Lung (tissue), 17 donors: ENCODE measurements at places on chromosomes 5 and 9. TPM values are rescaled to one million over a fixed set of nuclear protein-coding genes. Genes with fewer than 3 reads are reported as not detected.

GRCh38 chr5:142281966-142282365 is 42.9 kb downstream of the SPRY4 start:
- no peak for DNase-seq

GRCh38 chr5:2755076-2755680 is 3.7 kb upstream of the IRX2 start:
- peak; percentile 42 for DNase-seq

- no peak for DNase-seq
Observed at GRCh38 chr5:154571325-154572035, 93.5 kb upstream of the HAND1 start.

- DNase-seq = peak; percentile 88
Observed at GRCh38 chr9:137240318-137240840, 708 bp upstream of the TUBB4B start.

DNA sequence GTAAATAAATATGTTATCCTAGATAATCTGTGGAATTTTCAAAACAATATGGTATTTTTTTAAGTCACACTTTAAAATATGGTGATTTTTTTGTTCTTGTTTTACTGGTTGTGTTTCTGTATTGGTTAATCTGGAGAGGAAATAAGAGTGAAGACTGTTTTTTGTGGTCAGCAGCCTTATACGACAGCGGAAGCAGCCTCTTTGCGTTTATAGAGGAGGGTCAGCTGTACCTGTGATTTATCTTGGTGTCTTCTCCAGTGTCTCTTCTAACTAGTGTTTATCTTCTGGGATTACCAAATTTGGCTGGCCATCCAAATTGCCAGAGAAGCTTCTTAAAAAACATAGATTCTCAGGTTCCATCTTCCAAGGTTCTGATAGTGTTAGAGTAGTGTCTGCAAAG is 58.7 kb downstream of the ICE1 start:
- no peak for DNase-seq

Gene DNAJC25
- 5.0 TPM for total RNA-seq

- no peak for DNase-seq
Observed at GRCh38 chr9:97064176-97064575, 25.2 kb upstream of the CTSV start.

DNA sequence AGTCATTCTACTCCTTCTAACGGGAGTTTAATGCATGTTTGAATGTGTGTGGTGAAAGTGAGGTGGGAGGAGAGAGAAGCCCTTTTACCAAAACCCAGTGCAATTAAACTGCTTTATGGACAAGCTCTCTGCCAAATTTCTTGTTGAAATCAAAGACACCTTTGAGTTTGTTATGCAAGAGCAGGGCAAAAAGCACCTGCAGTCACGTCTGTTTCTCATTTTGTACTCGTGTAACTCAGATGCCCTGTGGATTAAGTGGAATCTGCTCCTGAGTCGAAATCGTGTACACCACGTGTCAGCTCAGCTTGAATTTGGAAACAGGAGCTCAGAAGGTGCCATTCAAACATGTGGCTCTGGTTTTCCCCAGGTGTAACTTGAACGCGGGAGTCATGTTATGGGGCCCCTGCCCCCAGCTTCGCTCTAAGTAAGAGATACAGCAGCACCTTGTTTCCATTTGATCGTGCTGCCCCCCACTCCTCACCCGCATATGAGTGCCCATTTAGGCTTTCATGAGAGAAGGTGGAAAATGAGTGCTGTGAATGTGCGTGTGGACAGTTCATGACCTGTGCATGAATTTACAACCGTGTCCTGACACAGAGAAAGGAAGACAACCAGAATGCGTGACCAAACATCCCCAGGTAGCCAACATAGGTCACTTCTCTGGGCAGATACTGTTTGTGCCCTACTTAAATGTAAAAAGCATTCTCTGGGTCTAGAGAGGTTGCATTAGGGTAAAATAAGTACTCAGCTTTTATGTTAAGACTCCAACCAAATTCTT is 347.0 kb upstream of the SLC30A5 start:
- DNase-seq = no peak

- no peak for DNase-seq
Observed at GRCh38 chr5:7848296-7848695, 2.6 kb downstream of the CFAP90 start.

Gene TMEM252
- total RNA-seq = not detected

- DNase-seq = no peak
Observed at GRCh38 chr9:98117984-98118639, 910 bp downstream of the TRIM14 start.

DNA sequence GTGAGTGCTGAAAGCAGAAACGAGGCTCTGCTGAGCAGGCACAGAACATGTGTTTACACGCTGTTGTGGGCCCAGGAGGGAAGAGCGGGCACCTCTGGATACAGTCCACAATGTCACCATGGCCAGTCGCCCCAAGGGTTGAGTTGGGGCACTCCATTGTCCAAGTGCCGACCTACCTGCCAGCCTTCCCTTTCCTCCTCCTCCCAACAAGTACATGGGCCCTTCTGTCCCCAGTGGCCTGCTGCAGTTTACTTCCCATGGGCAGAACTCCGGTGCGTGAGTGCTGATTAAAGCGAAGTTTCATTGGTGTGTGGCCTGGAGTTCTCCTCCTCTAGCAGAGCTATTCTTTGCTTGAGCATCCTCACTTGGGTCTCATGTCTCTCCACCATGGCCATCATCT is 50.4 kb downstream of the DCP2 start:
- DNase-seq = no peak

Gene PCDHA5
- total RNA-seq = 0.46 TPM

Gene AK8
- 5.1 TPM for total RNA-seq

Gene FST
- total RNA-seq = 2.0 TPM

DNA sequence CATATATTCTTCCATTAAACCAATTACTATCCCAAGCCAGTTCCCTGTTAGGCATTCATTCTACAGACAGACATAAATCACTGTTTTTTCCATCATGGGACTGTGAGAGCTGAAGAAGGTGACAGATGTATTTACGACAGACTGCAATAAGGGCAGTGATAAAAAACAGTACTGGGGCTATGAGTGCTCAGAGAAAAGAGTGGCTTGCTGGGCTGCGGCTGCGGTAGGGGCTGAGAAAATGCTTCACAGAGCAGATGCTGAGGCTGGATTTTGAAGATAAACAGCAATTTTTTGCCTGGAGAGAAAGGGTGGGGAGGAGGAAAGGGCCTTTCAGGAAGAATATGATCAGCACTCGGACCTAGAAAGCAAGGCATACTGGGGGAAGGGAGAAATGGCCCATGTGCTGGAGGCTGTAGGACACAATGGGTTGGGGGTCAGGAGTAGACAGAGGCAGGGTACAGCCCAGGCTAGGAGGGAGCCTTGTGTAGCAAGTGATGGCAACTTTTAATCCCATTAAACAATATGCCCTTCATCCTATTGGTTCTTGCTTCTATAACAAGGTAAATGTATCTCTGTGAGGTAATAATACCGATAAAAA is 279.3 kb downstream of the ASTN2 start:
- no peak for DNase-seq

DNA sequence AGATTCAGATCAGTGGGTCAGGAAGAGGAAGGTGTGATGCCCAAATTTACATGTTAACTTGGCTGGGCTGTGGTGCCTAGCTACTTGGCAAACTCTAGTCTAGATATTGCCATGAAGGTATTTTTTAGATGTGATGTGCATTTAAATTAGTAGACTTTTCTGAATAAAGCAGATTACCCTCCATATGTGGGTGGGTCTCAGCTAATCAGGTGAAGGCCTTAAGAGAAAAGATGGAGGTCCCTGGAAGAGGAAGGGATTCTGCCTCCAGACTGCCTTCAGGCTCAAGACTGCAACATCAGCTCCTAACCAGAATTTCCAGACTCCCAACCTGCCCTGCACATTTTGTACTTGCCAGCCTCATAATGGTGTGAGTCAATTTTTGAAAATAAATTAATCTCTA is 115.8 kb downstream of the CEMIP2 start:
- no peak for DNase-seq

DNA sequence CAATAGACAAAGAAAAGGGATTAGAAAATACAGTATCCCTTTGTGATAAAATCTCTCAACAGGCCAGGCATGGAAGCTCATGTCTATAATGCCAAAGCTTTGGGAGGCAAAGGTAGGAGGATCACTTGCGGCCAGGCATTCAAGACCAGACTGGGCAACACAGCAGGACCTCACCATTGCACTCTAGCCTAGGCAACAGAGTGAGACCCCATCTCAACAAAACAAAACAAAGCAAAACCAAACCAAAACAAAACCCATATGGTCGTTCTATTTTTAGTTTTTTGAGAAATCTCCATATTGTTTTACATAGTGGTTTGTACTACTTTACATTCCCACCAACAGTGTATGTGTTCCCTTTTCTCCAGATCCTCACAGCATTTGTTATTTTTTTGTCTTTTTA is 193.0 kb downstream of the KIAA0825 start:
- no peak for DNase-seq

GRCh38 chr9:3650994-3651622 is 125.3 kb upstream of the RFX3 start:
- no peak for DNase-seq

- DNase-seq = no peak
Observed at GRCh38 chr5:148474025-148474511, 90.3 kb downstream of the FBXO38 start.

Gene PPP3R2
- not detected for total RNA-seq

- DNase-seq = no peak
Observed at GRCh38 chr5:145902421-145902820, 29.6 kb upstream of the GRXCR2 start.

DNA sequence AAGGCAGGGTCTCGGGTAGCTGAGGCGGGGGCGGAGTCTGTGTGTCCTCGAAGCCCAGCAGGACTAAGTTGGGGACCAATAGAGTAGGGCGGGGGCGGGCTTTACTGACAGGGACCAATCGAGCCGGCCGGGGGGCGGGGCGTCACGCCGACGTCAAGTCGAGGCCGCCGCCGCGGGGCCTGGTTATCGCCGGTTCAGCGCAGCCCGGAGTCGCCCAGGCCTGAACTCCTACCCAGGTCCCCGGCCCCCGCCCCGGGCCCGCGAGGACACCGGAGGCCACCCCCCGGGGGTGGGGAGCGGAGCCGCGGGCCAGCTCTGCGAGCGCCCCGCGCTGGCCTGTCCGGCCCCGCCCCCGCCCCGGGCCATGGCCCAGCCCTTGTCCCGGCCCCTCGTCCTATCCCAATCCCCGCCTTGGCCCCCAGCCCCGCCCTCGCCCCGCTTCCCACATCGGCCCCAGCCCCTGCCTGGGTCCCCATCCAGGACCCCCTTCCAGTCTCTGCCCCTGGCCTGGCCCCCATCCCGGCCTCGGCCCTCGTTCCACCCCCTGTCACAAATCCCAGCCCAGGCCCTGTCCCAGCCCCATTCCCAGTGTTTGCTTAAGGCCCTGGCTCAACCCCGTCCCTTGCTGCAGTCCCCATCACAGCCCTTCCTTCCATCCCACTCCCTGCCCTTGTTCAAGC is at the start of gene TMEM8B:
TMEM8B (plus strand) TSS at position 145 of the 680 bp plus-strand sequence; CDS start at position 365, 220 bp downstream.
- DNase-seq = peak; percentile 97

Gene SPATA9
- not detected for total RNA-seq

GRCh38 chr9:98457726-98458370 is 202.4 kb upstream of the TBC1D2 start:
- DNase-seq = no peak

- DNase-seq = peak; percentile 53
Observed at GRCh38 chr5:53942724-53943123, 367.6 kb downstream of the ARL15 start.

GRCh38 chr5:167853421-167853820 is 438.0 kb upstream of the WWC1 start:
- DNase-seq = peak; percentile 80

DNA sequence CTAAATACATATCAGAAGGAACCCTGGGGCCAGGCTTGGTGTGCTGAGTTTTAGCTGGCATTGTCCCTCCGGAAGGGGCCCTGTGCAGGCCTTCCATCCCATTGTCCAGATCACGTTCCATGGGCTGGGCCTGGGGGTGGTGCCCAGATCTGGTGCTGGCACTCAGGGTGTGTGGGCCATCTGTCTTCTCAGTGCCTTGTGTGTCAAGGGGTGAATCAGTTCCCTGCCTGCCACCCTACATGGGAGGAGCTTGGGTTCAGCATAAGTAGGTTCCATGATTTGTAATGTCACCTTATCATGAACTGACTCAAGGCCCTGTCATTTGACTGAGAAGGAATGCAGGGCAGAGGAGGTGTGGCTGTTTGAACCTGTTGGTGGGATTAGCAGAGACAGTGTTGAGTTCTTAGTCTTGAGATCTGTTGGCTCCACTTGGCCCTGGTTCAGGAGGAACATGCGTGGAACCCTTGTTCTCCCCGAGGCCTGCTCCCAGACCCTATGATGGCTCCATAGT is 176.8 kb downstream of the MACROH2A1 start:
- no peak for DNase-seq

Gene FAM221B
- total RNA-seq = 0.25 TPM

Gene PCDHA9
- total RNA-seq = 0.49 TPM

Gene SARDH
- 7.3 TPM for total RNA-seq

DNA sequence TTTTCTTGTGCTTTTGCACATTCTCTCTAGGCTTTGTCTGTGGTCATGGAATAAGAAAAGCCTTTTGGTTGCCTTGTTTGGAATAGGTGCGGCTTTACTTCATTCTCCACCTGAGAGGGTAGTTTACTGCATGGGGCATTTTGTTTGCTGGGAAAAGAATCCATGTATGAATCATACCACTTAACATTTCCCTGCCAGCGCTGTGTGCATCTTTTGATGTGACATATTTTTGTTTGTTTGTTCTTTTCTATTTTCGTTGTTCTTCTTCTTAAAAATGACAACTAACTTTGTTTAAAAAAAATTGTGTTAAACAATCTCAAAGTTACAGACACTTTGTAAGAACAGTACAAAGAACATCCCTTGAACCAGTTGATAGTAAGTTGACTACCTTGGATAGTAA is 113.2 kb downstream of the GCNT1 start:
- DNase-seq = no peak

DNA sequence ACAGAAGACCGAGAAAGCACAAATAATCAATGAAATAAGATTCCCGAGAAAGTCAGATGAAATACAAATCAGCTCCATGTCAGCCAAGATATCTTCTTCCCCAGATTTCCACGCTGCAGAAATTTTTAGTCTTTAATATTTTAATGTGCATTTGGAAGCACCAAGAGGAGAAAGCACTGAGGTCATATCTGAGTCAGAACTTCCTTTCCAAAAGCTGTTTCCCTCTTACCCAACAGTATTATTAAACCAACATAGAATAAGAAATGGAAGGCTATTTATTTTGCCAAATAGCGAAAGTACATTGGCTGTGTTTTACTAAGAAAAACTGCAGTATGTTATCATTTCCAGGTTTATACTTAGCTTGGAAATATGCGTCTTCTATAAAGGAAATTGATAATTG is 772.1 kb upstream of the CDH9 start:
- DNase-seq = no peak

Gene PCA3
- total RNA-seq = 0.09 TPM

- DNase-seq = no peak
Observed at GRCh38 chr9:137255448-137256114, 454 bp downstream of the NELFB start.

- no peak for DNase-seq
Observed at GRCh38 chr9:124377551-124378406, 37.5 kb downstream of the PSMB7 start.

- DNase-seq = no peak
Observed at GRCh38 chr9:127258606-127259471, 5.7 kb upstream of the GARNL3 start.

GRCh38 chr9:99000476-99001395 is 57.0 kb downstream of the COL15A1 start:
- peak; percentile 52 for DNase-seq

Gene FGF18
- 3.4 TPM for total RNA-seq

Gene ADGRD2
- total RNA-seq = not detected
